HL-60 (cell line): ENCODE measurements at places on chromosomes 5 and 9.
A peak's percentile ranks its signal among the peaks of the same experiment; 100 is the strongest.

DNA sequence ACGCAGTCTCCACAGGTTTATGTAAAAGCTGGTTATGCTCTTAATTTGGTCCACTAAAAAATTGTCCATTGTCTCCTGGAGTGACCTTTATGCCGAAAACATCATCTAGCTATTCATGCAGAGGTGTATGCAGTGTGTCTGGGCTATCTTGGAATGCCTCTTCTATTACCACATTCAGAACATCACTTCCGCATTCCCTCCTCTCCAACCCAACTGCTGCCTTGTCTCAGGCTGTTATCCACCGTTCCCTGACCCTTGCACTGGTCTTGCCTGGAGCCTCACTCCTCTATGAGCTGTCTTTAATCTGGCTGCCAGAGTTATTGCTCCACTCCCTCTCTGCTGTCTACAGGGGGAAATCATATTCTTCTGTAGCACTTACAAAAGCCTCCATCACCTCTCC, 214.1 kb upstream of the ANKRD55 start:
- DNase-seq, result no peak

DNA sequence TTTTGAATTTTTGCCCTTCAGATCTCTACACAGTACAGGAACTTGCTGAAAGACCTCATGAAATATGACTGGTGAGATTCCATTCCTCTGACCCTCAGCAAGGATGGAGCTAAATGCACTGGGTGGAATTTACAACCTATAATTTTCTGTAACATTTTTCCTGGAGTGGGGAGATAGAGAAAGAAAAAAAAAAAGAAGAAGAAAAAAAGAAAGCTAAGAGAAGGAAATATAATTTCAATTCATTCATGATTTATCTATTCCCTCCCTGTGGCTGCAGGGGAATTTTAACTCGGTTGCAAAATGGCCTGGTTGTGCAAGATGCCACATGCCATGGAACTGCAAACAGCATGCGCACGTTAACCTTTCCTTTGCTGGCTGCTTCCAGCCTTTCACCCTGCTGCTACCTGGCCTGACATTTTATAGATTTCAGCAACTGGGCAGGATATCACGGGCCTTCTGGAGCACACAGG, 155.4 kb downstream of the FSTL4 start:
- DNase-seq, result peak; percentile 27

DNA sequence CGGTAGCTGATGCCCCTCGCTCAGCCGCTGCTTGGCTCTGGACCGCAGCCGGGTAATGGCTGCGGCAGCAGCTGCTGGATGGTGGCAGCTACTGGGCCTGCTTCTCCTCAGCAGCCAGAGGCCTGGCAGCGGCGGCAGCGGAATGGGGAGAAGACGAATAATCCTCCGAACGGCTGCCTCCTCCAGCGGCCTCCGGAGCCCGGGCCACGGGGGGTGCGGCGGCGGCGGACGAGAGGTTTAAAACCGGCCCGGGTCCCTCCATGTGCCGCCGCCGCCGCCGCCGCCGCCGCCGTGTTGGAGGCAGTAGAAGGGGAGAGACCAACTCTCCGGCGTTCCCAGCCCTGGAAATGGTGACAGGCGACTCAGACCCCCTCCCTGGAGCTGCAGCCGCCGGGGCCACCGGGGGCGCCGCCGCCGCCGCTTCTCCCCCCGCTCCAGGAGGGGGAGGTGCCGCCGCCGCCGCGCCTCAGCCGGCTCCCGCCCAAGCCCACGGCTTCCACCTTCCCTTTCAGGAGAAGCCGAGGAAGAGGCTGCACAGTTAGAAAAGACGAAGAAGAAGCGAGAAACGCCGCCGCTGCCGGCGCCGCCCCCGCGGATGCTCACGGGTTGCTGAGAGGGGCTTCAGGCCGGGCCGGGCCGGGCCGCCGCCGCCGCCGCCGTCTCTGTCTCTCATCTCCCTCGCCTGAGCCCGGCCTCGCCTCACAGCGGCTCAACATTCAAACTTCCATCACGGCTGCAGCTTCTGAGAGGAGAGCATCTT, 118.4 kb upstream of the PRSS3 start:
- peak; percentile 2 for DNase-seq

- no peak for DNase-seq
These were observed 98.7 kb downstream of the C5orf15 start for GRCh38 chr5:133869519-133870335.

DNA sequence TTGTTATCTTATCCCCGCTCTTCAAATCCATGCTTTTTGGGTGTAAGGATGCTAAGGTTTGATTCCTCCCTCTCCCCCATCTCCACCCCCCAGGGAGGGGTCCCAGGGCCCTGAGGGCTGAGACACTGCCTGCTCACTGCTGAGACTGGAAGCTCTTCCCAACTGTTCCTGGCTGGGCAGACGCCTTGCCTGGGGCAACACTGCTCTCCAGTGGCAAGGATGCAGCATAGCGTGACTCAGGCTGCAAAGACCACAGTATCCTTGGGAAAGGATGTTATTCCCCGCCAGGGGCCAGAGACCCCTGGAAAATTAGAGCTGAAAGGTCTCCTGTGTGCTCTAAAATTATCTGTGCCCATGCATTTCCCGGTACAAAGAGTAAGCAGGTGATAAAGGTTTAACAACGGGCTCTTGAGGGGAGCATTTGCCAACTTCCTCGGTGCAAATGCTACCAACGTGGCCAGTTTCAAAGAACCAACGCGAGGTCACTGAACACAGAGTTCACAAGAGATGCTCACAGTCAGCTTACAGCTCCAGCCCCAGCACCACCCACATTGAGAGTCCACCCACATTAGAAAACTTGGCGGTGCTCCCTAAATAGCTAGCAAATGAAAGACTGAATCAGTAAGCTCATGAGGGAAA, 271.9 kb downstream of the NSG2 start:
- DNase-seq, result peak; percentile 18

DNA sequence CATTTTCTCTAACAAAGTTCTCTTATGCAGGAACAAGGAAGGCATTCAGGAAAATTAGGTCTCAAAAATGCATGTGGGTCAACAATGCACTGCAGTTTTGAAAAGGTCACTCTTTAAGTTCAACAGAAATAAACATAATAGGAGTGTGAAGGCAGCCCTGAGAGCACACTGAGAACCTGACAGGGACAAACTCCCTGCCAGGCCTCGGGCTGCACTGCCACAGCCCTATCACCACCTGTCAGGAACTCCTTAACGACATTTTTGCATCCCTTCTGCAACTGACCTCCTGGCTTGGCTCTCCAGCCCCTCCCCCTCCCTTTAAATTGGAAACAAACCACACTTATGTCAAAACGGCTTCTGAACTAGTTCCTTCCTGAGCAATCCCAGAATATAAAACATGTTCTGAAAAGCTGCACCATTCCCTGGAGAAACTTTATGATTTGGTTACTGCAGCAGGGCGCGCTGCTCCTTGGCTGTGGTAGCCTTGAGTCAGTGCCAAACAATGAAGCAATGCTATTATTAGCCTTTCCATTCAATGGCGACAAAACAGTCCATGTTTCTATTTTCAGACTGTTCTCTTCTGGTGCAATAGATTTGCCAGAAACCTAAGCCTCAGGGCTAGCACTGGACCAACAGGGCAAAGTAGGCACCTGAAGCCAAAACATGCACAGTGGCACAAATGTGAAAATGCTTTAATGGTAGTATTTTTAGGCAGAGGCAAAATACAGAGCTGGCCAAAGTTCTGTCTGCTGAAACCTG, 160.1 kb upstream of the ZNF608 start:
- no peak for DNase-seq

DNA sequence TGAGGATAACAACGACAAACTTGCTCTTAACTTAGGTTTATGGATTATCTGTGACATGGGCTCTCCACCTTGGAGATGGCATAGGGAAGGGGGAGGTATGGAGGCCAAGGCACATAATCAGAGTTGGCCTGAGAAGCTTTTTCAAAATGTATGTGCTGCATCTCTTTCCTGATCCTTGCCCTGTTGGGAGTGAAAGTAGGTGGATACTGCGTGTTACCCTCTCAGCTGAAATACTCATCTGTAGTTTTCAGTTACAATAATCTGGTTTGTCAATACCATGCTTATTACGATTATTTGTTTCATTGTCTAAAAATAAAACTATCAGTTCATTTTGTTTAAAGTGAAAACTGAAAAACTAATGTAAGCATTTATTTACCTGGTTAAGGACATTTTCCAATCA, 86.7 kb downstream of the SLC44A1 start:
- no peak for DNase-seq

DNA sequence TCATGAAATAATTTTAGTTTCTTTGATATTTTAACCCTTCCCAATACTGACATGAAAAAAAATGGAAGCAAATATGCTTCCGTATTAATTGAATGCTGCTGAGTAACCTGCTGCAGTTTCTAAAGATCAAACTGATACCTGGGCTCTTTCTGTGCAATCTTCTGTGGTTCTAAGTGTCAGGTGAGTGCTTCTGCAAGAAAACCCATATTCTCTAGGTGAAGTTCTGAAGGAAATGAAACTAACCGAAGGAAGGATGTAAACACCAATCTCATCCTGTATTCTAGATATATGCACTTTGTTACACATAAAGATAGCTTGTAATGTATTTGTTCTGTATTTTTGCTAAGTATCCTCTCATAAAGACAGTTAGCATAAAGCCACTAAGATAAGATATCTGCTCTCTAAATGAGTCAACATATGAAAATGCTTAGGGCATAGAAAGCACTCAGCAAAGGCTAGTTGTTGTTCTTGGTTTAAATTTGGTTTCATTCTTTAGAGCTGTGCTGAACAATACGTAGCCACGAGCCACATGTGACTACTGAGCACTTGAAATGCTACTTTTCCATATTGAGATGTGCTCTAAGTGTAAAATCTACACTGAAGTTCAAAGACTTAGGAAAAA, 52.0 kb downstream of the ITGA2 start:
- no peak for DNase-seq

GRCh38 chr9:71384343-71384742, 262.9 kb upstream of the TRPM3 start:
- DNase-seq, result no peak

GRCh38 chr5:43663916-43664315, 60.9 kb downstream of the NNT start:
- no peak for DNase-seq

- DNase-seq, result no peak
These were observed 99.7 kb upstream of the MAN2A1 start for GRCh38 chr5:109589986-109590385.

DNA sequence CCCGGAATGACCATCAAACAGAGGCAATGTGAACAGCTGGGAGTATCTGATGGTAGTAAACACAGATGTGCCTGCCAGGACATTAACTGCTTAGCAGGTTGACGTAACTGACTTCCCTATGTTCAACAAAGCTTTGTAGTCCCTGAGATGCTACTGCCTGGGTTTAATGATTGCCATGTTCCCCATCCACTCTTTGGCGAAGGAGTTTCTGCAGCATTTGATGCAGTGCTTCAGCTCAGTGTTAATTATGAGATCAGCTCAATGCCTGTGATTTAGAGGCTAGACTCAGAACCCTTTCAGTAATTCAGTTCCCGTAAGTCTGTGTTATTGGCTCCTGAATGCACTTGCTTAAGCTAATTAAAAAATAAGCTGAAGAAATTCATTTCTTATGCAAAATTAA, 547.3 kb upstream of the ZNF608 start:
- DNase-seq, result no peak

DNA sequence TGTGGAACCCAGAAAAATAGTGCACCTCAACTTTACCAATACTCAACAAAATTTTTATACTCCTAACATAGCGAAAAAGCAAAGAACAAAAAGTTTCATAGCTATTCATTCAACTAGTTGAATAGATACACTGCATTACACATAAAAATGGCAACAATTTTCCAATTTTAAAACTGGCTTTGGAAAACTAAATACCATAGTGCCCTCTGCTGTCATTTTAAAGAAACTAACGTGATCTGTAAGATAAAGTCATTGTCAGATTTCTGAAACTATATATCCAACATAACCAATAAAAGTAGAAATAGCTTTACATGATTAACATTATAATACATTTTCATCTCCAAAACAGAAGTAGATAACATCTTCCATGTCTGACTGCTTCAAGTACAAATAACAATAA, 31.6 kb downstream of the DTWD2 start:
- DNase-seq, result no peak

- no peak for DNase-seq
These were observed 86.6 kb downstream of the LMX1B start for GRCh38 chr9:126700296-126700695.

DNA sequence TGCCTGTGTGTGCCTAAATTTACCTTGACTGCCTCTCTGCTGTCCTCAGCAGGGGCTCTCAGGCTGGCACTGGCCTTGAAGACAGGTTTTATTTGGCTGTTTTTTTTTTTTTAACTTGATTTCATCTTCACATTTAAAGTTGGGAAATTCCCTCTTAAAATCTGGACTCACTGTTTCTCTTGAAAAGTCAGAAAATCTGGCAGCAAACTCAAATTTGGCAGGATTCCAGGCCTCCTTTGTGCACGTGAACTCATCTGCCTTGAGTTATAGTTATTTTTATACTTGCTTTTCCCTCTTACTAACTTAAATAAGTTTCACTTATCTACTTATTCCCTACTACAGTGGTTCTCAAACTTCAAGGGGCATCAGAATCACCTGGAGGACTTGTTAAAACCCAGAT, 118.4 kb upstream of the MAP3K1 start:
- DNase-seq, result no peak

DNA sequence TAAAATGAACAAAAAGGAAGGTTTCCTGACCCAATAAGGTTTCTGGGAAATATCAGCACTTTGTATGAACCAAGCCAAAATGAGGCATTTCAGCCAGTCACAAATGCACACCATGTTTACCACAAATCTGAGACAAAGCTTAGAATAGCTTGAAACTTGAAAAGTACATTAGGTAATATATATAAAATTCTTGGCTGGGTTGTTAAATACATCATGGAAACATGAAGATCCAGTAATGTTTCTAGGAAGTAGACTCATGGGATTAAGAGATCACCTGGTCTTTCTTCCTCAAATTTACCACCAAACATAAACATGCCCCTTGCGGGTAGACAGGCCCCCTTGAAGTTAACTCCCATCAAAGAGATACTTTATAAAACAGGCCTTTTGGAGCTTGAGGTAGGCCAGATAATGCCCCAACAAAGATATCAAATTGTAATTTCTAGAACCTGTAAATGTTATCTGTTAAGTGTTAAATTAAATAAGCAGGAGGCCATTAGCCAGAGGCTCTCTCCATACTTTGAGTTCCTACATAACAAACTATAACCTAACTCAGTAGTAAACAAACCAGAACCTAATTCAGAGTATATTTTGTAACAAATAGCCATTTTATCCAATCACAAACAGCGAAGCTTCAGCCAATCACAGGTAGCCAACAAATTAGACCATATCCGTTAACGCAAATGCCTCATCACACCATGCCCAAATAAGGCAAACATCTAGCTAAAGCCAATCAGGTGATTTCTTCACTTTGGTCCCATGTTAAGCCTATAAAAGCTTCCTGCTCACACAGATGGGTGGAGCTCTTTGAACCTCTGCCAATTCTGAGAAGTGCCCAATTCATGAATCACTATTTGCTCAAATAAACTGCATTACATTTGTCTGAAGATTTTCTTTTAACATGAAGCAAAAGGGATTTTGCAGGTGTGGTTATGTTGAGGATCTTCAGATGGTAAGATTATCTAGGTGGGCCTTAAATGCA, 127.9 kb upstream of the TARS1 start:
- DNase-seq, result no peak

DNA sequence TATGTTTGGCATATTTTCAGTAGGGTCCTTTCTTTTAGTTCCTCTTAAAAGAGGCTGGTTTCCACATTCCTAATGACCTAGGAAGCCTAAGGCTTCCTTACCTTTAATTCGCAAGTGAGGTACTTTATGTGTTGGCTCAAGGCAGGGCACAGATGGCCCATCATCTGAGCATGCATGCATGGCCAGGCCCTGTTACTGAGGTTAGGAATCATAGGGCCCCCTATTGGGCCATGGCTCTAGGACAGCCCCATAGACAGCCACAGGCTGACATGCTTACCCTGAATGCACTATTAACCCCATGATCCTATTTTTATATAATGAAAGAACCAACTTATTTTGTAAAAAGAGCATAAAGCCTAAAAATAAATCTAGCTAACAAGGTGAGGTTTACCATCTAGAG, 271.4 kb downstream of the ELAVL2 start:
- no peak for DNase-seq
